ENCODE measurements at places on chromosomes 13 and 19.
A peak's percentile ranks its signal among the peaks of the same experiment; 100 is the strongest.

- no peak for DNase-seq
Measured at GRCh38 chr13:28329395-28330158, 165.4 kb downstream of the FLT1 start.

DNA sequence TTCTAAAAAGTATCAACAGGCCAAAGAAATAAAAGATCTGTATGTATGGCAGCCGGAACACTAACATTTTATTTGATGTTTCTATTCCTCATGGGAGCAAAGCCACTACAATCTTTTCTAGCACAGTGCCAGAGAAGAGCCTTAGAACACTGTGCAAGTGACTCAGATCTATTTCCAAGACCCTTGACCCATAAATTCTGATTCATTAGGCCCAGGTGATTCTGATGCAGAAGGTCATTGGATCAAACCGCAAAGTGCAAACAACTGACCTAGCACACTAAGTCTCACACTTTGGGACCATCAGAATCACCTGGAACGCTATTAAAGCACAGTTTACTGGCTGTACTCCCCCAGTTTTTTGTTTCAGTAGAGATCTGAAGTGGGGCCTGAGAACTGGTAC lies 87.6 kb downstream of the MYCBP2 start:
- no peak for DNase-seq

DNA sequence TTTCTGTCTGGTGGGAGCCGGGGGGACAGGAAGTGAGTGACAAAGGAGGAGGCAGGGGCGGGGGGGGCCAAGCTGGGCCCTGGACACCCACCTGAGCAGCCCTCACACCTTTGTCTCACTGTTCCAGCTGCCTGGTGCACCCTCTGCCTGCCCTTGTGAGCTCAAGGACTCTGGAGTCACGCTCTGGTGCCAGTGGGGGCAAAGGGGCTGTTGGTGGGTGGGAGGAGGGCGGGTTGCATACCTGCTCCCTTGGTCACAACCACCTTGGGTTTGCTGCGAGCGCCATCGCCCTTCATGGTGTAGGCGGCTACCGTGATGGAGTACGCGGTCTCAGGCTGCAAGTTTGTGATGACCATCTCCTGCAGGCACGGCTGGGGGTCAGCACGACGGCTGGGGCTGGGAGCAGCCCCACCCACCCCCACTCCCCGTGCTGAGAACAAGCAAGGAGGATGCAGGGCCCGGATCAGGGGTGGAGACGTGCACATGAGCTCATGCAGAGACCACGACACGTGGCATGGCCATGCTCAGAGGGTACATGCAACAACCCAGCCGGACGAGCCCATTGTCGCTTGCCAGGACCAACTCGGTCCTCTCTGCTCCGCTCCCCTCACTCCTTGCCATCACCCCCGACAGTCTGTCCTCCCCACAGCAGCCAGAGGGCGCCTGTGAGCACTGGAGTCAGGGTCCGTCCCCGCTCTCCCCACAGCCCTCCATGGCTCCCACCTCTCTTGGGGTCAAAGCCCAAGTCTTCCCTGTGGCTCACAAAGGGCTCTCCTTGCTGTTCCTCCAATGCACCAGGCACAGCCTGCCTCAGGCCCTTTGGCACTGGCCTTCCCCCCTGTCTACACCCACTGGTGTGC lies 114.9 kb downstream of the PTPRS start:
- DNase-seq = peak; percentile 31

GRCh38 chr13:45615501-45616101 lies at the start of gene ERICH6B:
Gene ERICH6B, minus strand, starts transcription at chr13:45615739. Its CDS starts 18,734 bp downstream, at chr13:45597005.
- peak; percentile 68 for DNase-seq

DNA sequence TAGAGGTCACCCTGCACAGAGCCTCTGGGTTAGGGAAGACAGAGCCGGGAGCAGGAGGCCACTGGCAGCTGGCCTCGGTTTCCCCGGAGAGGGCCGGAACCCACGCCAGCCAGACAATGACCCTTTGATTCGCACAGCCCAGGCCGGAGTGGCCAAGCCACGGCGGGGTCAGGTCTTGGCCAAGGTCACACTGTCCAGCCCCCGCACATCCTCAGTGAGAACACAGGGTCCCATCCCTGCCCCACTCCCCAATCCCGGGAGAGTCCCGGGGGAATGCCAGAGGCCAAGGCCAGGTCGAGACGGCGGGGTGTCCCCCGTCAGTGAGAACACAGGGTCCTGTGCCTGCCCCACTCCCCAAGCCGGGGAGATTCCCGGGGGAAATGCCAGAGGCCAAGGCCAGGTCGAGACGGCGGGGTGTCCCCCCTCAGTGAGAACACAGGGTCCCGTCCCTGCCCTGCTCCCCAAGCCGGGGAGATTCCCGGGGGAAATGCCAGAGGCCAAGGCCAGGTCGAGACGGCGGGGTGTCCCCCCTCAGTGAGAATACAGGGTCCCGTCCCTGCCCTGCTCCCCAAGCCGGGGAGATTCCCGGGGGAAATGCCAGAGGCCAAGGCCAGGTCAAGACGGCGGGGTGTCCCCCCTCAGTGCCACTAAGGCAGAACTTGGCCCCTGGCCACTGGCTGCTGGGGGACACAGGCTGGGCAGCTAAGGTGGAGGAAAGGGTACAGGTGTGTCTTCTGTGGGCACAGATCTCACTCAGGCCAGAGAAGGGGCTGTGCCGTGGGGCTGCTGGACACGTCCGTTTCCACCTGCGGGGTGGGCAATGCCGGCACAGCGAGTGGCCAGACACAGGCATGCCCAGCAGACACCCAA lies 1.7 kb upstream of the FSTL3 start:
- DNase-seq = no peak

DNA sequence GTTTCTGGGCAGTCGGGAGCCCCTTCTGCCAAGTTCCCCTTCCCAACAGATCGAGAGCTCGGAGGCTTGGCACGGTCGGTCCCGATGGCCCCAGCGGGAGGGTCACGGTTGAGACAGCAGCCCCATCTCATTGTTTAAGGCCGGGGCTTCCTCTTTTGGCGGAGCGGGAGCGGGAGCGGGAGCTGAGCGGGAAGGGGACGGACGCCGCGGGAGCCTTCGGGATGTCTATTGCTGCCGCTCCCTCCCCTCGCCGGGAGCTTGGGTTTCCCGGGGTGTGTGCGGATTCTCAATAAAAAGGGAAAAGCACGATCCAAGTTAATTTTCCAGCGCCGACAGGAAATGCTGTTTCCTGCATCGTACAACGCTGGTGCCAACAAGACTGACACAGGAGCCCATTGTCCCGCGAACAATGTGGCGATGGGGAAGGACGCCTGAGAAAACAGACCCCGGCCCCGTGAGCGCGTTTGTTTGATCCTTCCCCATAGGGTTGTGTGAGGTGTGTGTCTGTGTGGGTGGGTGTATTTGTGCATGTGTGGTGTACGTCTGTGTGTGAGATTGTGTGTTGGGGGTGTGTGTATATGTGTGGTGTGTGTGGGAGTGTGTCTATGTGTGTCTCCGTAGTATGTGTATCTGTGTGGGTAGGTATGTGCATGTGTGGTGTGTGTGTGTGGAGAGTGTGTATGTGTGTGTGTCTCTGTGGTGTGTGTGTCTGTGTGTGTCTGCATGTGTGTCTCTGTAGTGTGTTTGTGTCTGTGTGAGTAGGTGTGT lies 36.3 kb upstream of the FLT1 start:
- DNase-seq = peak; percentile 31

DNA sequence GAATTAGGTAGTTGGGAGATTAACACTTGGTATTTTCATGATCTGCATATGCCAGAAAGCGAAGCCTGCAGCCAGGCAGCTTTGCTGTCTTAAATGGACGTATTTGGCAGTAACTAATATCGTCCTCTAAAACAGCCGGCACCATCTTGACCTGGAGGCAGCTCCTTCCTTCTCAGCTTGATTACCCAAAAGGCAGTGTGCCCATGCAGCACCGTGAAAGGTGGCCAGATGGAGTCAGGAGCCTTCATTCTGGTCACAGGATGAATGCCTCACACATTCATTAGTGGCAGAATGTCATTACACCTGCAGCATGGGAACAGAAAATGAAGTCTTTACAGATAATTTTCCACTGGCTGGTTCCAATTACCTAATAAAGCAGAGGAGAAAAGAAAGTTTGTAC lies 59.0 kb upstream of the FLT1 start:
- no peak for DNase-seq

DNA sequence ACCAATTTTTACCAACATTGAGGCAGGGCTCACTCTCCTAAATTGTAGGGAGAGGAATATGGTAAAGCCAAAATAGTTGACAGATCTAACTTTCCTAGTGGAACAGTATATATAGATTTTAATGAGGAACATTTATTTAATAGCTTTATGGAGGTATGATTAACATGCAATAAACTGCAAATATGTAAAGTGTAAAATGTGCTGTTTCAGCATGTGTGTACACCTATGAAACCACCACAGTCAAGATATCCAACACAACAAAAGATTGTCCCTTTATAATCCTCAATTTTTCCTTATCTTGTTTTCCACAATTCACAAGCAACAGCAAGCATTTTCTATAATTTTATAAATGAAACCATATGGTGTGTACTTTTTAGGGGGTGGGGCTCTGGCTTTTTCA lies 4.1 kb upstream of the TRAPPC2B start:
- no peak for DNase-seq

- DNase-seq = peak; percentile 34
Measured at GRCh38 chr13:113275387-113275786, 21.7 kb upstream of the LAMP1 start.

DNA sequence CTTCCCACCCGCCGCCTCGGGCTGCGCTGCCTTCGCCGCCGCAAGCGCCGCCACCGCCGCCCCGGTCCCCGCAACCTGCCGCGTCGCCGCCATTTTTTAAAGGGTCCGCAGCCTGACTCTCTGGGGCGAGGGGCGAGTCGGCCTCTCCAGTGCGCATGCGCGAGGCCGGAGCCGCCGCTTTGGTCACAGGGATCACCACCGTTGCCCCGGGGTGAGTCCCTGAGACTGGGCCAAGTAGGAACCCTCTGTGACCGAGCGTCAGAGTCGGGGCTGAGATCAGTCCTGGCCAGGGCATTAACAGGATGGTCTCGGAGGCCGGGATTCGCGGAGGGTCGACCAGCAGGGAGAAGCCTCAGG lies 42.6 kb downstream of the ZNF146 start:
- DNase-seq = no peak

DNA sequence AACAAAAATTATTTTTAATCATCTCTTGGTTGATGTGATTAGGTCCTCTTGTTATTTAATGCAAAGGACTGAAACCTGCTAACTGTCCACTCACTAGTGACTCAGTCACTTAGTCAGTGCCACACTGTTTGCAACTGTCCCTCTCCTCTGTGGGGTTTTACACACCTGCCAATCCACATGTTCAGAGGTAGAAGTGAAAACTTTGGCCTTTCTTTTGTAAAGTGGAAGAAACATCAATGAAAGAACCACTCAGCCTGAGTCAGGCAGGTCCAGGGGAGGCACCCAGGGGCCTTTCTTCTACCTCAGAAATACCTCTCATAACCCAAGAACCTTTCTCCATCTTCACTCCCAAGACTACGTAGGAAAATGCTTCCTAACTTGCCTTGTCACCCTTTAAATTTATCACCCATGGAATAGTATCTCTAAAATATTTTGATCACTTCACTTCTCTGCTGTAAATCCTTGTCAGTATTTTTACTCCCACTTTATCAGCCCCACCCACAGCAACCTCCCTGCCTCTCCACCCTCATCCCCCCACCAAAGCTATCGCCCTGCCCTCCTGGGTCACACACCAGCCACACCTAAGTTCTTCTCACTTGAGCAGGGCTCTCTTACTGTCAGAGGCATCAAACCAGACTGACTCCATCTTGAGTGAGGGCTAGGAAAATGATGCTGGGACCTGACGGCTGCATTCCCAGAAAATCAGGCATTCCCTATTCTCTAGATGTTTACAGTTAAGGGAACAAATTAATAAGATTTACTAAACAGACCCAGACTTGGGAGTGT lies 29.6 kb upstream of the EEF1AKMT1 start:
- DNase-seq = no peak

GRCh38 chr13:27481766-27482165 lies 31.4 kb upstream of the MTIF3 start:
- no peak for DNase-seq

DNA sequence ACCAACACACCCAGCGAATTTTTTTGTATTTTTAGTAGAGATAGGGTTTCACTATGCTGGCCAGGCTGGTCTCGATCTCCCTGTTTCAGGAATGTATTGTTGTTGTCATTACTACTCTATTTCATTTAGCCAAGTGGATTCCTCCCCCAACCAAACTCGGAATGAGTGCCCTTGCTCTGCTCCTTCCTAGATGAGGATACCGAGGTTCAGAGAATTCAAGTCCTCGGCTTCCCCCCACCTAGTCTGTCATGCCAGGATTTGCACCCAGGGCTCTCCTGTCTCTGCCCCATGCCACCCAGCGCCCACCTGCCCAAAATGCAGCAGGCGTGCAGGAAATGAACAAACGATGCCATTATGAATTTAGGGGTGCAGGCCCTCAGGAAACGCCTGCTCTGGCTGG lies 3.5 kb upstream of the SPACA4 start:
- no peak for DNase-seq
